SW480 (cell line): ENCODE measurements at places on chromosomes 16 and 17.

- DNase-seq: no peak
These were observed 4.3 kb downstream of the SDK2 start for GRCh38 chr17:73639932-73640331.

GRCh38 chr17:76710863-76711611, at the start of gene MXRA7:
TSS of gene MXRA7 (minus strand) at chr17:76710965. CDS start at chr17:76710946, 19 bp downstream.
- DNase-seq: peak; percentile 64

DNA sequence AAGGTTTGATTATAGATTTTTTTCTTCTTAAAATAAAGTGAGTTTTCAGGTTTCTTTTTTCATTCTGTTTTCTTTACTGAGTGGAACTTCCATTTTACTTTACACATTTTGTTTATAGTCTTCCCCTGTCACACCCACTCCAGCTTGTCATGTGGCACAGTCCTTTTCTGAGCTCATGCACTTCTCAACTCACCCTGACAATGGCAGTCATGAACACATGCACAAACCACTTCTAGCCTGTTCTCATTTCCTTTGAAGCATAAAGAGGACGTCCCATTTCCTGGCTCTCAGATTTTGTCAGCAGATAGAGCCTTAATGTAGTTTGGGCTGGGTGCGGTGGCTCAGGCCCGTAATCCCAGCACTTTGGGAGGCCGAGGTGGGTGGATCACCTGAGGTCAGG, 168.0 kb downstream of the AHSP start:
- peak; percentile 7 for DNase-seq

GRCh38 chr17:26792486-26792885, 501.4 kb upstream of the WSB1 start:
- DNase-seq: peak; percentile 23

- DNase-seq: no peak
These were observed 52.3 kb downstream of the GSG1L start for GRCh38 chr16:28011223-28011622.

DNA sequence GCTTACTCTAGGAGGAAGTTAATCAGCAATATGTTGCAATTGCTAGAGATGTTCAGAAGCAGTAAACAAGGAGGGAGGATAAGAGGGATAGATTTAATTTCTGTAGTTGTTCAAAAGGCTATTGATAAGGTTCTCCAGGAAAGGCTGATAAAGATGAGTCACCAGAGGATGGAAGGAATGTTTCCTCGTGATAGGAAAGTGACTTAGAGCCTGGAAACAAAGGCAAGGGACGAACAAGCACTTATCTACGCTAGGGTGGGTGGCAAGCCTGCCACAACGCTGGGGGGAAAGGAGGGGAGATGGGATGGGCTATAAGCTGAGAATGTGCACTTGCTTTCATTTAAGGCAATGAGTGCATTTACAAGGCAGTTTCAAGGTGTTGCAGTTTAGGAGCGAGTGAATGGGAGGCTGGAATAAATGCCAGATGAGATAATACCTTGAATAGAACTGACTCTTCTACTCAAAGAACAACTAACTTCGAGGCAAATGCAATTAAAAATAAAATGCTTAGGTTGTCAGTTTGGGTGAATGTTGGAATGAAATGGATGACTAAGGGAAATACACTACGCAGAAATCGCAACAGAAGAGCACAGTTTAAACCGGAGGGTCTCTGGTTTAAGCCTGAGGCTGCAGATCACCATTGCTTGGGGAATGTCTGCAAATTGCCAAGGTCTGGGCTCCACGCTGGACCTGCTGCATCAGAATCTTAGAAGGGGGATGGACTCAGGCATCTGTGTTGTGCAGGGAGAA, 76.0 kb upstream of the RBBP6 start:
- DNase-seq: no peak

- DNase-seq: no peak
These were observed 5.2 kb upstream of the CCL13 start for GRCh38 chr17:34351096-34351495.

DNA sequence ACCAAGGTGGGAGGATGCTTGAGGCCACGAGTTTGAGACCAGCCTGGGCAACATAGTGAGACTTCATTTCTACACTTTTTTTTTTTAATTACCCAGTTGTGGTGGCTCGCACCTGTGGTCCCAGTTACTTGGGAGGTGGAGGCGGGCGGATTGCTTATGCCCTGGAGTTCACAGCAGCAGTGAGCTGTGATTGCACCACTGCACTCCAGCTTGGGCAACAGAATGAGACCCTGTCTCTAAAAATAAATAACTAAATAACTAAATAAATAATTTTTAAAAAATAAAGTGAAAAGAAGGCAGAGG, 9.3 kb downstream of the DNAI2 start:
- no peak for DNase-seq

DNA sequence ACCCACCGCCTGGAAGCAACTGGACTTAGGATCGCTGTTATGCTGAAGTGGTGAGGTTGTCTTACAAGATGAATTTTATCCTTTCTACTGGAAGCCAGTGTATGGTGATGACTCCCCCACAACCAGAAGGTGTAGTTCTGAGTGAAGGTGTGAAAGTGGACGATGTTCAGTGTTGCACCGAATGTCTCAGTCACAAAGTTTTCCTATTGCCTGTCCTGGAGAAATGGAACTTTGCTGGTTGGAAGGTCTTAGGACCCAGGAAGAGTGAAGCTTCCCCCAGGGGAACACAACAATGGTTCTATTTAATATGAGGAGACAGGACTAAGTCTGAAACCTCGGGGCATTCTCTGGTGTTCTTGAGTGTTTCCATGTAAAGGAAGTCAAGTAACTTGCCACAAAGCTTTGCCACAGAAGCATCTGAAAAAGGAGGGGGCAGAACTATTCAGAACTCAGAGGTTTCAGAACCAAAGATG, 44.2 kb downstream of the USP22 start:
- DNase-seq: no peak

DNA sequence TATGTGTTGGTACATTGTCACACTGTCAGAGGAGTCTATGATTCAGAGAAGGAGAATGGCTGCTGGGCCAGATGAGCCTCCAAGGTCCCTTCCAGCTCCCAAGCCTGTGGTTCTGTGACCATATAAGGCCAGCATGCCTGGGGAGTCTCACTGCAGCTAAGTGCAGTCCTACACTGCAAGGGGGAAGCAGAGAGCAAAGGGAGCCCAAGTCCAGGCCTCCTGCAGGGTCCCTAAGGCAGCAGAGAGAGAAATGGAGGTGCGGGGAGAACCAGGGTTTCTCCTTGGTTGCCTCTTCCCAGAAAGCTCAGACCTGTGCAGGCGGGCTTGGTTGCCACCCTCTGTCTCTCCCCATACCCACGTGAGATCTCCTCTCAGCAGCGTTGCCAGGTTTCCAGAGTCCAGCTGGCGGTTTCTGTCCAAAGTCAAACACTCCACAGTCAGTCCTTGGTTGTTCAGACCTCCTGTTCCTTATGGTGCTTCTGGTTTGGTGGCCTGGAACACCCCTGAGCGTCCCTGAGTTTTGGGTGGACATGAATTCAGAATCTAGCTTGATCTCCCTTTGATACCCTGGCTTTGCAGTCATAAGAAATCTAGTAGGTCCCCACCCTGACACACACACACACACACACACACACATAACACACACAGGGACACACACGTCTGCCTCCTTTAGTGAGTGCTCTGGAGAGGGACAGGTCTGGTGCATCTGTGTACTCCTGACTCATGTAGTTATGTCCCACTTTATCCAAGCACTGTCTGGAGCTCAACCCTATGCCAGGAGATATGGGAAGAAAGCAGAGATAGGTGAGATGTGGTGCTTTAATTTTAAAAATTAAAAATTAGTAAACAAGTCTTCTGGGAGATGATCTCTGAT, 78.8 kb downstream of the GNAO1 start:
- no peak for DNase-seq

GRCh38 chr17:39679521-39680192, 8.2 kb downstream of the PGAP3 start:
- DNase-seq: no peak

DNA sequence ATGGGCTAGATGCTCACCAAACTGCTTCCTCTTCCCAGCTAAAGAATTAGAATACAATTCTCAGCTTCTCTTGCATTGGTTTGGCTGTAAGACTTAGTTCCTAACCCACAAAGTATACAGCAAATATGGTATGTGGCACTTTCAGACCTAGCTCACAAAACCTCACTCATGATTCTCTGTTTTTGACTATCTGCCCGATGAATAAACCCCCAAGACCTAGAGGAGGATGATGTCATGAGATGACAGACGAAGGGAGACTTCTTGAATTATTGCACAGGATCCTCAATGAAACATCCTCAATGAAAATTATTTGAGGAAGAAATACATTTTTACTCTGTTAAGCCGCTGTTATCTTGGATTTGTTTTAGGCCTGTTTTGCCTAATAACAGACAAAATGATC, 14.3 kb downstream of the CNOT1 start:
- DNase-seq: no peak

DNA sequence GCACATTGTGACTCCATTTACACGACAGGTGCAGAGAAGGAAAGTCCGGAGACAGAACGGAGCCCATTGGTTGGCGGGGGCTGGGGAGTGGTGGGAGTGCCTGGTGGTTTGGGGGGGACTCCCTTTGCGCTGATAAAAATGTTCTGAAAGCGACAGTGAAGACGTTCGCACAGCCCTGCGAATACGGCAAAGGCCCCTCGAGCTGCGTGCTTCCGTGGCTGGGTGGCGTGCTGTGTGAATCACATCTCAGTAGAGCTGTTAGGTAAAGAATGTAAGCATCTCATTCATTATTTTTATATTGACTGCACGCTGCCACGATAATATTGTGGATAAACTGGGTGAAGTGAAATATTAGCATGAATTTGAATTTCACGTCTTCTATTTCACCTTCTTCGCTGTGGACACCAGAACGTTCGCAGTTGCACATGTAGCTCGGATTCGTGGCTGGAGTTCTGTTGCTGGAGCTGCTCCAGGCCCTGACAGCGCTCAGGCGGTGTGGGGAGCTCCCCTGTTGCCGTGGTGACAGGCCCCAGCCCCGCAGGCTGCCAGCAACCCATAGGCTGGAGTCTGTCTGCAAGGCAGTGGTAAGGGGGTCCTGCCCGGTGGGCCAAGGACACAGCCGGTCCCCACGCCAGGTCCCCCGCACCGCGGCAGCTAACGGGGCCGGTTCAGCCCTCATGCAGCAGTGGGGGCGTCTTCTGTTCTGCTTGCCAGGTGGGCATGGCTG, 44.6 kb downstream of the SOX8 start:
- no peak for DNase-seq

- peak; percentile 93 for DNase-seq
These were observed 80.0 kb upstream of the NKD1 start for GRCh38 chr16:50467943-50468748.

DNA sequence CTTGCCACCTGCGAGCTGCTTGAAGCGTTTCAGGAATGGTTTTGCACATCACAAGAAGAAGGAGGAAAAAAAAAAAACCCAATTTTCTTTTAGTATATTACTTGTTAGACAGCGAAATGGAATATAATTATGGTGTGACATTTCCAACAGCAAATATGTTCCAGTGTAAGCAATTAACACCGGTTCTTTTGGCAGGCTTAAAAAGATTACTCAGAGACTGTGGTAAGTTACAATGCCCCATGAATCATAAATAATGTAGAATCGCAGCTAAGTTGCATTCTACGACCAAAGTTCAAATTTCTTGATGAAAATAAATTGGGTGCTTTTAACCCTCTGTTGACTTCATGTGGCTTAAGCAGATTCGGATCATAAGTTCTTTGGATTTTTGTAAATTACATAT, 245.2 kb downstream of the XYLT1 start:
- no peak for DNase-seq

GRCh38 chr17:69577098-69577497, 162.6 kb downstream of the MAP2K6 start:
- DNase-seq: no peak
